Activated naive CD8-positive, alpha-beta T cell treated with anti-CD3 and anti-CD28 coated beads, Interleukin-2, amount 10 ng/mL, durations not matched to agents 7 days and 5 days (primary cell): ENCODE measurements at places on chromosomes 12 and 14. TPM values are rescaled to one million over a fixed set of nuclear protein-coding genes. Genes with fewer than 3 reads are reported as not detected.

DNA sequence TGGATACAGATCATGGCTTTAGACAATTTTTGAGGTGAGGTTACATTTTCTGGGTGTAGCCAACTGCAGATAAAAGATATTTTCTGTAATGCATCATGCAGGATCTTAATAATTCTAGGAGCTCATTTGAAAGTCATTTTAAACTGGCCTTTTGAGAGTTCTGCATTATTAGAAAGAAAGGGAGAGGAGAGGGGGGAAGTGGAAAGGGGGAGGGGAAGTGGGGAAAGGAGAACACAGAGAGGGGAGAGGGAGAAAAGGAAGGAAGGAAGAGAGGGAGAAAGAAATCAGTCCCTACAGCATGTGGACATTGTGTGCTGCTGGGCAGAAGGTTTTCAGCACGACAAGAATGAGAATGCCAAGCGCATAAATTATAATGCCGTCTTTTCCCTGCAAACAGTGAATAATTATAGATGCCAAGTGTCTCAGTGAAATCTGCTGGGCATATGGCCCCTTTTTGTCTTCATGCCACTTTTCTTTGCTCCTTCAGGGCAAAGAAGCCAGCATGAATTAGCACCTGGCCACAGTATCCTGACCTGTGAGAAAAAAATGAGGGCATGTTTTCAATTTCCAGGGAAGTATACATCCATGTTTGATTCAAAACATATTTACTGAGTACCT, 22.7 kb upstream of the PPP2R5C start:
- no peak overlapping the region for H3K27ac ChIP-seq
- no peak for DNase-seq
- H3K4me3 ChIP-seq = no peak overlapping the region
- peaks cover 4% of the 10 kb centered on the region for H3K27me3 ChIP-seq
- H3K36me3 ChIP-seq = peaks cover 2% of the 10 kb centered on the region

DNA sequence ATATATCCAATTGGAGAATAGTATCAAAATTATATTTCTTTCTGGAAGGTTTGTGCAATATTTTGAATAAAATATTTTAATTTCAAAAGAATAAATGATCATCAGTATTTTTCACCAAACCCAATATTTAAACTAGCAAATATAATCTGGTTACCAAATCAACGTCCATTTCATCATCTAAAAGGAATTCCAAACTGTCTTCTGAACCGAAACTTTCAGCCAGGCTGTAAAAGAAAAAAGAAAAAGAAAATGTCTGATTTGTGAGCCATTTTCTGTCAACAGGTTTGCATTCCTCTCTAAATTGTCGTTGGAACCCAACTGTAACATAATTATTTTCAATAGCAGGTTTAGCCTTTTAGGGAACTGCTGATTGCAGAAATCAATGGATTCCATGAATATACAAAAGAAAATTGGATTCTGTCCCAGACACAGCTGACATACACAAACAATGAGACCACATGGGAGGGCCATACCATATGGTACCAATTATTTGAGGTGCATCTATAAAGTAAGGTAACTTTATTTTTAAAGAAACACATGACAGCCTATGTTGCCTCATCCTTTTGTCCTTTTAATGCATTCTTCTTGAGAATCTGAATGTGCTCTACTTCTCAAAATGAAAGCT, 22.7 kb downstream of the SNRPF start:
- no peak overlapping the region for H3K4me3 ChIP-seq
- no peak overlapping the region for H3K27ac ChIP-seq
- no peaks in the 10 kb centered on the region for H3K27me3 ChIP-seq
- H3K4me1 ChIP-seq = no peaks in the 10 kb centered on the region
- no peak for DNase-seq
- H3K36me3 ChIP-seq = peaks cover 2% of the 10 kb centered on the region

The RNASE4 gene
- 0.62 TPM for total RNA-seq

- H3K36me3 ChIP-seq = peaks cover 20% of the 10 kb centered on the region
- H3K27ac ChIP-seq = peak overlapping the region; percentile 54
These were observed 39.3 kb downstream of the RBM19 start for GRCh38 chr12:113926788-113927187.

GRCh38 chr12:68792952-68793351, 15.0 kb upstream of the MDM2 start:
- DNase-seq = no peak
- H3K27me3 ChIP-seq = no peaks in the 10 kb centered on the region
- no peak overlapping the region for H3K4me3 ChIP-seq
- no peak overlapping the region for H3K27ac ChIP-seq

DNA sequence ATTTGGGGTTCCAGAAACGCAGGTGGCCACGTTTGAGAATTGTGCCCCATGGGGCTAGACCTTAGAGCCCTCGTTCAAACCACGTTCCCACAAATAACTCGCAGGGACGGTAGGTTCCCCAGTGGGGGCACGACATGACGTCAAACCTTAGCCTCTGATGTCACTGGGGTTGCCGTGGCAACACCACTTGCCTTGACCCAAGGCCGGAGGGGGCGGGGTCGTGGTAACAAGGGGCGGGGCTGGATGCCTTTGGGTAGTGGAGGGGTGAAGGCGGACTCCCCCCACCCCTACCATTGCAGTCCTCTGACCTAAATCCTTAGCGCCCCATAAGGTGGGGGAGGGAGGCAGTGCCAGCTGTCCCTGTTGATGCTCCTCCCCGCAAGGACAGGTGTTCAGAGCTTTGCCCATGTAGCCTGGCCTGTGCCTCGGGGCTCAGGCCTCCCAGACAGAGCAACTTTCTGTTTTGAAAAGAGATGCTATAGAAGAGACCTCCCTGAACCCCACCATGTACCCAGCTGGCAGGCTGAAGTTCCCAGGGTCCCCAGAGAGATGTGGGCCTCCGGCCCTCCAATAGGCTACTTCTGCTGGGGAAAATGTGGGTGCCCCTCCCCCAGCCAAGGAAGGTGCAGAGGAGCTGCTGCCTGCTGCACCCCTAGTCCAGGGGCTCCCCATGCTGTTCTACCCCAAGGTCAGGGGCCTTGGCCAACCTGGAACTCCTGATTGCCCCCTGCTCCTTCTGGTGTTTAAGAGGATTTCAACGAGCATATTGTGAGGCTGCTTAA, 1.9 kb downstream of the FAM222A start:
- H3K36me3 ChIP-seq = no peaks in the 10 kb centered on the region
- H3K4me1 ChIP-seq = peaks cover 5% of the 10 kb centered on the region
- peak overlapping the region; percentile 54 for H3K4me3 ChIP-seq
- peaks cover 56% of the 10 kb centered on the region for H3K27me3 ChIP-seq
- no peak for DNase-seq

- H3K4me1 ChIP-seq = no peaks in the 10 kb centered on the region
- no peak overlapping the region for H3K27ac ChIP-seq
- no peak for DNase-seq
- H3K36me3 ChIP-seq = no peaks in the 10 kb centered on the region
- no peaks in the 10 kb centered on the region for H3K27me3 ChIP-seq
These were observed 29.0 kb downstream of the PTPRQ start for GRCh38 chr12:80472911-80473500.

GRCh38 chr14:59022144-59022543, 166.3 kb upstream of the DAAM1 start:
- H3K36me3 ChIP-seq = no peaks in the 10 kb centered on the region
- DNase-seq = no peak
- H3K27me3 ChIP-seq = peaks cover 6% of the 10 kb centered on the region
- no peaks in the 10 kb centered on the region for H3K4me1 ChIP-seq

DNA sequence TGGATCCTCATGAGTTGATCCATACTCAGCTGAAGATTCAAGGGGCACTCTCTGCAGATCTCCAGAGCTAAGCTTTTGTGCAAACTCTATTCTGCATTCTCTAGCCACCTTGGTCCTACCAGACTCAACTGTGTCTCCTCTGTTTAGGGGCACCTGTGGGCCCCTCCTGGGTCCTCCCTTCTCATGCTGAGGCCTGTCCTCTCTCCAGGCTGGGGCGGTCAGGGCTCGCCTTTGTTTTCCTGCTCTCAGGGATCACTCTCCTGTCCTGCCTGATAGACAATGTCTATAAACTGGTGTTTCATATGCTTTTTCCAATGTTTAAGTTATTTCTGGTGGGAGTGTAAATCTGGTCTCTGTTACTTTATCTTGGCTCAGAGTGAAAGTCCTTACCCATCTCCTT, 11.6 kb upstream of the KIF26A start:
- H3K27me3 ChIP-seq = peaks cover 20% of the 10 kb centered on the region
- no peak for DNase-seq
- H3K4me1 ChIP-seq = no peaks in the 10 kb centered on the region
- no peak overlapping the region for H3K4me3 ChIP-seq

The GALNT9 gene
- total RNA-seq = not detected

- no peaks in the 10 kb centered on the region for H3K27me3 ChIP-seq
- peaks cover 10% of the 10 kb centered on the region for H3K36me3 ChIP-seq
- H3K4me3 ChIP-seq = no peak overlapping the region
These were observed 204.3 kb downstream of the AEBP2 start for GRCh38 chr12:19643635-19644034.

- DNase-seq = no peak
- H3K4me3 ChIP-seq = no peak overlapping the region
- H3K36me3 ChIP-seq = no peaks in the 10 kb centered on the region
- H3K4me1 ChIP-seq = peaks cover 6% of the 10 kb centered on the region
- no peaks in the 10 kb centered on the region for H3K27me3 ChIP-seq
- H3K27ac ChIP-seq = no peak overlapping the region
These were observed 57.6 kb downstream of the NCOR2 start for GRCh38 chr12:124509676-124510300.

The GYS2 gene
- 0.17 TPM for total RNA-seq

GRCh38 chr14:86299994-86300393, 770.0 kb downstream of the FLRT2 start:
- no peak for DNase-seq
- no peaks in the 10 kb centered on the region for H3K4me1 ChIP-seq

- DNase-seq = no peak
- H3K4me1 ChIP-seq = peaks cover 3% of the 10 kb centered on the region
- H3K4me3 ChIP-seq = no peak overlapping the region
- H3K27me3 ChIP-seq = no peaks in the 10 kb centered on the region
These were observed 22.7 kb downstream of the TRAFD1 start for GRCh38 chr12:112148031-112148513.

GRCh38 chr12:22691319-22691718, 66.3 kb downstream of the ETNK1 start:
- no peak overlapping the region for H3K4me3 ChIP-seq
- peaks cover 9% of the 10 kb centered on the region for H3K27me3 ChIP-seq
- no peak overlapping the region for H3K27ac ChIP-seq
- no peak for DNase-seq

The GDF3 gene
- not detected for total RNA-seq

DNA sequence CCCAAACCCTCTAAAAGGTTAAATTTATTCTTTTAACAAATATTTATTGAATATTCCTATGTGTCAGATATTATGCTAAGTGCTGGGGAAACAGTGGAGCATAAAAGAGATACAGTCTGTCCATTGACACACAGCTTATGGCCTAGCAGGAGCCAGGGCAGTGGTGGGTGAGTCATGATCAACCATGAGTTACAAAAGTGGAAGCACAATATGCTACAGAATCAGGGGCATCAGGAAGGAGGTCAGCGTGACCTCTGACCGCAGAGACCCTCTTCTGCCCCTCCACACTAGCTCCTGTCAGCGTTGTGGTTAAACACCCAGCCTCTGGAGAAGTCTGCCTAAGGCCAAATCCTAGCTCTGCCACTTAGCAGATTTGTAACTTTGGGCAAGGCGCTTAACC, 4.7 kb upstream of the PPP1R1A start:
- no peak overlapping the region for H3K27ac ChIP-seq
- H3K36me3 ChIP-seq = no peaks in the 10 kb centered on the region
- peaks cover 45% of the 10 kb centered on the region for H3K27me3 ChIP-seq
- no peak overlapping the region for H3K4me3 ChIP-seq
- DNase-seq = no peak

The PROX2 gene
- total RNA-seq = 0.28 TPM

- peak overlapping the region; percentile 80 for H3K4me3 ChIP-seq
- H3K27me3 ChIP-seq = no peaks in the 10 kb centered on the region
- H3K27ac ChIP-seq = peak overlapping the region; percentile 76
- peaks cover 20% of the 10 kb centered on the region for H3K4me1 ChIP-seq
- DNase-seq = no peak
- H3K36me3 ChIP-seq = no peaks in the 10 kb centered on the region
These were observed 725 bp downstream of the CHPT1 start for GRCh38 chr12:101697930-101698799.

DNA sequence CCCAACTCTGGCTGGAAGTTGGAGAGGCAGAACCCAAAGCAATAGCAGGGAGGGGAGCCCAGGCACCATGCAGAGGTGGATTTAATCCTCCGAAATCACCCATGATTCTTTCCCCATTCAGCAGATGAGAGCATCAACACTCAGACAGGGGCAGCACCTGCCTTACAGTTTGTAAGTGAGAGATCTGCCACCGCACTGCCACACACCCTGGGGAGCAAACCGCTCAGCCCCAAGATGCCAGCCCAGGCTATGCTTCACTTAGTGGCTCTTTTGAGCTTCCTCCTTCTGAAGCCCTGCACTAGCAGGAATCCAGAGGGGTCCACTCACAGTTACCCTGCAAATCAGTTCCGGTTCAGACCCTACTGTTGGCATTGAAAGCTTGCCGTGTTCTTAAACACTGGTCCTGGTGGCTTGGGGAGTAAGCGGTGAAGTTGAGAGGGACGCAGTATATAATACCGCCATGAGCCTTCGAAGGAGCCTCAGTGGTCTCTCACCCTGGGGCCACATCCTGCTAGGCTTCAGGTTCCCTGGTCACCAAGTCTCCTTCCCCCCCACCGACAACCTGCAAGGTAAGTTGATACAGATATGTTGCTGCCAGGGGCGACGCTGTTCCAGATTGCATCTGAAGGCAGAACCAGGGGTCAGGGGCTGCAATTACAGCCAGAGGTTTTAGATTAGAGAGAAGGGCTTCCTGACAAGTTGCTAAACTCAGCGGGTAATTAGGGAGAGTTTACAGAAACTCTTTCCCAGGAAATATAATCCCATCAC, 72.0 kb upstream of the CCND2 start:
- no peaks in the 10 kb centered on the region for H3K36me3 ChIP-seq
- no peak overlapping the region for H3K27ac ChIP-seq
- no peak overlapping the region for H3K4me3 ChIP-seq

DNA sequence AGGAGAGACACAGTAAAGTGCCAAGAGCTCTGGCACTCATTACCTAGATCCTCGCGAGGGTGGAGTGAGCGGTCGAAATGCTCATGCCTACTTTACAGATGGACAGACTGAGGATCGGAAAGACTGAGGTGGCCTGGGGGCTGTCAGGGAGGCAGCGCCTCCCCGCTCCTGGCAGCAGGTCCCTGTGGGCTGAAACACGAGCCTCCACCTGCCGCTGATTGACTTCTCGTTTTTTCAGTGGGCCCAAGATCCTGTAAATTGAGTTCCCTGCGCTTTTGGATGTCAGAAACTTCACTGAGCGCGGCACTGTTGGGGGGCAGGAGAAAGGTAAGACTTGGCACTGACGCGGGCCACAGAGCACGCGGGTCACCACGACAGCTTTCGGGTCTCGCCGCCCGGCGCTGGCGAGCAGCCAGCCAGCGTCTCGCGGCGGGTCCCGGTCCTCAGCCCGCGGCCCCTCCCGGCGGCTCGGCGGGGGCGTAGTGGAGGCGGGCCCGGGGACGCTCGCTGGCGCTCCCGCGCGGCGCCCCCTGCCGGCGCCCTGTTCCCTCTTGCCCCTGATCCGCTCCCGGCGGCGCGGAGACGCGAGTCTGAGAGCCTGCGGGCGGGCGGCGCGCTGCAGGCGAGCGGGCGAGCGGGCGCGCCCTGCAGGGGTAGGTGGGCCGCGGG, 552 bp upstream of the SCN8A start:
- peak; percentile 90 for DNase-seq
- peaks cover 58% of the 10 kb centered on the region for H3K27me3 ChIP-seq
- no peaks in the 10 kb centered on the region for H3K36me3 ChIP-seq
- peak overlapping the region; percentile 85 for H3K4me3 ChIP-seq
- H3K27ac ChIP-seq = peak overlapping the region; percentile 55
- peaks cover 14% of the 10 kb centered on the region for H3K4me1 ChIP-seq
